ENCODE measurements at places on chromosomes 13 and 19. TPM values are rescaled to one million over a fixed set of nuclear protein-coding genes. Genes with fewer than 3 reads are reported as not detected.

Gene SERP2
- 5.1 TPM for total RNA-seq

Gene FGF14
- total RNA-seq, result not detected

Gene EDDM13
- total RNA-seq, result not detected

Gene PALM3
- total RNA-seq, result not detected

Gene NKPD1
- 0.07 TPM for total RNA-seq

Gene OR7D2
- 0.41 TPM for total RNA-seq

Gene CPT1C
- total RNA-seq, result 3.4 TPM

Gene TSSK6
- total RNA-seq, result 6.4 TPM

Gene PCDH8
- total RNA-seq, result 0.04 TPM

Gene ERCC1
- 67.1 TPM for total RNA-seq

Gene MRPS12
- 53.8 TPM for total RNA-seq

Gene C19orf38
- 0.55 TPM for total RNA-seq

Gene LRRC25
- 0.08 TPM for total RNA-seq

Gene ZNF283
- total RNA-seq, result 4.0 TPM

Gene CACNG6
- total RNA-seq, result not detected

Gene TMEM38A
- total RNA-seq, result 2.2 TPM

Gene CEACAM4
- not detected for total RNA-seq

Gene KPTN
- 6.0 TPM for total RNA-seq

Gene TJP3
- total RNA-seq, result 1.7 TPM

Gene TSKS
- total RNA-seq, result not detected

Gene AP1M2
- total RNA-seq, result 73.7 TPM

Gene EHD2
- 32.5 TPM for total RNA-seq

Gene ICAM4
- not detected for total RNA-seq

Gene ALOX5AP
- total RNA-seq, result 96.0 TPM

Gene ADPRHL1
- 0.84 TPM for total RNA-seq

Gene IQCN
- total RNA-seq, result 0.13 TPM

Gene FOXA3
- 0.14 TPM for total RNA-seq

Gene CRB3
- 84.5 TPM for total RNA-seq

Gene SPRY2
- 18.1 TPM for total RNA-seq

Gene LSR
- total RNA-seq, result 247 TPM

Gene C1QTNF9B
- not detected for total RNA-seq

Gene KISS1R
- total RNA-seq, result not detected

Gene POSTN
- total RNA-seq, result 16.4 TPM

Gene CABP5
- total RNA-seq, result not detected

Gene TUBA3C
- total RNA-seq, result not detected

Measured in kidney epithelial cell (primary cell).